Activated CD8-positive, alpha-beta memory T cell treated with anti-CD3 and anti-CD28 coated beads for 24 hours (primary cell): ENCODE measurements at places on chromosomes 1 and 21.

DNA sequence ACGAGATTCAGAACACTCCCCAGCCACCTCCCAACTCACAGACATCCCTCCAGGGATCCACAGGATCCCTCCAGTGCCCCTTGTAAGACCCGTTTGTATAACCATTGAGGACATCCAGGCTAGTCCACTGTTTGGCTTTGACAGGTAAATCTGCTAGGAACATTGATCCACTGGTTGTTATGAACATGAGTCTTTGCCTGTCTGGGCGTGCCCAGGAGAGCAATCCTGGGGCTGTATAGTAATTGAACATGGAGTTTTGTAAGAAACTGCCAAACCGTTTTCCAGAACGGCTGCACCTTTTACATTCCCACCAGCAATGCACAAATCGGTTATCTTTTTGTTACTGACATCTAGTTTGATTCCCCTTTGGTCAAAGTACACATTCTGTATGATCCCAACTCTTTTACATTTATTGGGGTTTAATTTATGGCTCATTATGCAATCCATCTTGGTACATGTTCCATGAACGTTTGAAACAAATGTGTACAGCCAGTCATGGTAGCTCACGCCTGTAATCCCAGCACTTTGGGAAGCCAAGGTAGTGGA is 88.7 kb downstream of the WDR4 start:
- DNase-seq: no peak

DNA sequence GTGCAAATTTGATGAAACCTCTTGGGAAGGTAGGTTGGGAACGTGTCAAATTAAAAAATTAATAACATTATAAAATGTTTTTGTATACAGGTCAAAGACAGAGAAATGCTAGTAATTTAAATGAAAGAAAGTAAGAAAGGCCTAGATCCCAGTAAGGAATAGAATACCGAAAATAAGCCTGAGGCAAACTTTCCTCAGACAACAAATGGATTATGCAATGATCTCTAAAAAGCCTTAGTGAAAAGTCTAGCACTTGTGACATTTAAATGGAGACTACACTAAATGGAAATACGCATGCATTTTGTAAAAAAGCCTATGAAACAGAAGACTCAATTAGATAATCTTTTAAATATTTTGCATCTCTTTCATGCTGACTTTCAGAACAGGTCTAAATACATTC is 138.5 kb upstream of the ZNHIT6 start:
- no peak for DNase-seq

- DNase-seq: no peak
Measured at GRCh38 chr1:89953131-89953626, 41.7 kb upstream of the ZNF326 start.

- DNase-seq: no peak
Measured at GRCh38 chr21:37451446-37451845, 84.9 kb downstream of the DYRK1A start.

GRCh38 chr1:167599957-167600581 is 30.0 kb upstream of the RCSD1 start:
- peak; percentile 70 for DNase-seq

GRCh38 chr1:25702101-25702775 is 85.6 kb downstream of the MAN1C1 start:
- no peak for DNase-seq

- no peak for DNase-seq
Measured at GRCh38 chr1:10802944-10803715, 6.7 kb upstream of the CASZ1 start.

DNA sequence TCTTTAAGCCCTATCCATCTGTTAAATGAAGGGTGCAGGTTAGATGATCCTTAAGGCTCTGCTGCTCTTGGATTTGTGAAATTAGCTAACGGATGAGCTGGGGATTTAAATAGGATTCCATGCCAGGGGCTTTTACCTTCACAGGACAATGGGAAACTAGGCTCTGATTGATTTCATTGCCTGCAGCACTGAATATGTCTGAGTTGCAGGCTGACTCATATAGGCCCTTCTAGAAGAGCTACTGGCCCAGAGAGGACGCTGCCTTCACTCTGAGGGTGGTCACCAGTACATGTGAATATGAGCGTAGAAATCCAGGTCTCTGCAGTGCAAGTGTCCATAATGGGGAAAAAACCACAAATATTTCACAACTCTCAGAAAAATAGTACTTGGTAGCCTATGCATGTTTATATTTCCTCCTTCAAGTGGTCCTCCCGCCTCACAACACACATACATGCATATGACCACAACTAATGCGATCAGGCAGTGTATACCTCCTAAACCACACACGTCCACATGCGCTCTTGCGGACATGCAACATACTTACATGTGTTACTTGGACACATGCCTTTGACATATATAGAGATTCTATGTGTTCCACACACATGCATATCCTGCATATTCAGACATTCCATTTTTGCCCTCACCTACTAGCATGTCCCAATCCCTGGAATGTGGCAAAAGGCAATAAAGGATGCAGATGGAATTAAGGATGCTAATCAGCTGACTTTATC is 233.8 kb upstream of the JUN start:
- DNase-seq: no peak

GRCh38 chr1:178098262-178098661 is 4.4 kb downstream of the RASAL2 start:
- DNase-seq: no peak

GRCh38 chr1:202143011-202143767 is 1.3 kb downstream of the ARL8A start:
- DNase-seq: no peak

DNA sequence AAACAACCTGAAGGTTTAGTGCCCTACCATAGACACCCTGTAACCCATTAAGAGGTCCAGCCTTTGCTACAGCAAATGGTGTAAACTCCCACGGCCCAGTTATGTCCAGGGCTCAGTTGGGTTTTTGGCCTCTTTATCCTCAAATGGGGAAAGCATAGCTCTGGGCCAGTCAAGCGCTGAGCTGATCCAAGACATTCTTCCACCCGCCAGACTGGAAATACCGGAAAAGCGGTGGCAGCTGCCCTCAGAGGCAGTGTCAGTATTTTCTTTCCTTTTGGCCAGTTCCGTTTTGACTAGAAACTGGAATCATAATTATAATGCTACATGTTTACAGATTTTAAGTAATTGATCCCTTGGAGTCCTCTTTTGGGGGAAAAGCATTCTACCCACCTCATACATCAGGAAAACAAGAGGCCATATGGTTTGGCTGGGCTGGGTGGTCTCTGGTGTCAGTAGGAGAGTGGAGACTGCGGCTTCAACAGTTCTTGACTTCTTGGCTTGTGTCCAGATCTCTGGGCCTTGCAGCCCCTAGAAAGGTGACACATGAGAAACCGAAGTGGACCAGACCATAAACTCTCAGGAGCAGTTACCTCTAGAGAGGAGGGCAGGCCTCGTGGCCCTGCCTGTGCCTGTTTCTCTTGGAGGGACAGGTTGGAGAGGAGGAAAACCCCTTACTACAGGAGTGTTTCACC is 30.2 kb upstream of the CLDN14 start:
- DNase-seq: no peak

DNA sequence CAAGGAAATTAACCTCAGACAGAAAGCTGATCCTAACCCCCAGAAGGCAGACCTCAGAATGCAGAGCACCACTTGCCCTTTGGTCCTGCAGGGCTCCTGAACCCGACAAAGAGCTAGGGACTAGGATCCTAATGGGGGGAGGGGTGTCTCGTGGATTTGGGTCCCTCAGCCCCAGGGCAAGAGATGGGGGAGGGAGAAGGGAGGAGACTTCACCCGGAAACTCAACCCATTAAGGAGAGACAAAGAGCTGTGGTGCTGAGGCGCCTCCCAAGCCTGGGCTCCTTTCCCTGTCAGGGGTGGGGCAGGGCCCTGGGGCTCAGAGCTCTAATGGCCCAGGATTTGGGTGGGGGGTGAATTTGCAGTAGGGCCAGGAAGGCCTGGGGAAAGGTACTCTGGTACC is 2.9 kb downstream of the NECTIN4 start:
- no peak for DNase-seq

- DNase-seq: no peak
Measured at GRCh38 chr1:244735404-244735803, 82.5 kb downstream of the DESI2 start.

DNA sequence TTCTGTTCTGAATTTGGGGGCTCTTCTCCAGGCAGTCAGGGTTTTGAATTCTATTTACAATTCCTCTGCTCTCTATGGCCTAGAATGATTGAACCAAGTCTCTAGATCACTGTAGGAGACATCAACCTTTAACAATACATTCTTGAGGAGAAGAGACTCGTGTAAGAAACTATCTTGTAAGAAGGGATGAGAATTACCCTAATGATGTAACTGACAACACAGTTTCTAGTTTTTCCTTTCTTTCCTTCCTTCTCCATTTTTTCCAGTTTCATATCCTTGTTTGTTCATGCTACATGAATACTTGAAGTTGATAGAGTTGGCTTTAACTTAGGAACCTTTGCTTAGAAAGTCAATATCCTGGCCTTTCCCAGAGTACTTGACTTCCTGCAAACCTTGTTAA is 1.3 kb upstream of the ATP1A1 start:
- no peak for DNase-seq

DNA sequence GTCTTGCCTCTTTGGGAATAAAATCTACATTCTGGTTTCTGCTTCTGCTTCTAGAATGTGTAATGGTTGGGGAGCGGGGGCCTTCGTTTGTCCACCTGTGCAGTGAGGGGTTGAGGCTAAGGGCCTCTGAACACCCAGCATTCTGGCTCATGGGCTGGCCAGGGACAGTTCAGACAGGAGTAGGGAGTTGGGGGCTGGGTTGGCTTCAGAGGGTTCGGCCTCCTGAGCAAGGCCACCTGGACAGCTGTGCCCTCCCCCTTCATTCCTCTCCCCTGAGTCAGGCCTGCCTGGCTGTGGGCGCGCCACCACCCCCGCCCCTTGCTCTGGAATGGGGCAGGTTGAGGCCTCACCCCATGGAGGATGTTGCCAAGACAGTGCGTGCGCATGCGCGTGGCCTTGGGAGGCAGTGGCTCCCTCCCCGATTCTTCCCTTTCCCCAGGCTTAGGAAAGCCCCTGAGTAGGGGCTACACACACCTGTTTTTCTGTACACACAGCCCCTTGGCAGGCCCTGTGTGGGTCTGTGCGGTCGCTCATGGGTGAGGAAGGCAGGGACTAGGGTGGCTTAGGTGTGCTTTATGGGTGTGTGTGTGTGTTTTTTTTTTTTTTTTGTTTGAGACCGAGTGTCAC is 57.0 kb downstream of the YARS1 start:
- DNase-seq: no peak

GRCh38 chr1:116254776-116255175 is 118.3 kb upstream of the ATP1A1 start:
- no peak for DNase-seq

GRCh38 chr1:228825840-228826484 is 90.7 kb downstream of the RHOU start:
- no peak for DNase-seq

GRCh38 chr1:218674280-218674773 is 329.2 kb downstream of the TGFB2 start:
- no peak for DNase-seq

- no peak for DNase-seq
Measured at GRCh38 chr1:10782491-10783244, 13.8 kb downstream of the CASZ1 start.

DNA sequence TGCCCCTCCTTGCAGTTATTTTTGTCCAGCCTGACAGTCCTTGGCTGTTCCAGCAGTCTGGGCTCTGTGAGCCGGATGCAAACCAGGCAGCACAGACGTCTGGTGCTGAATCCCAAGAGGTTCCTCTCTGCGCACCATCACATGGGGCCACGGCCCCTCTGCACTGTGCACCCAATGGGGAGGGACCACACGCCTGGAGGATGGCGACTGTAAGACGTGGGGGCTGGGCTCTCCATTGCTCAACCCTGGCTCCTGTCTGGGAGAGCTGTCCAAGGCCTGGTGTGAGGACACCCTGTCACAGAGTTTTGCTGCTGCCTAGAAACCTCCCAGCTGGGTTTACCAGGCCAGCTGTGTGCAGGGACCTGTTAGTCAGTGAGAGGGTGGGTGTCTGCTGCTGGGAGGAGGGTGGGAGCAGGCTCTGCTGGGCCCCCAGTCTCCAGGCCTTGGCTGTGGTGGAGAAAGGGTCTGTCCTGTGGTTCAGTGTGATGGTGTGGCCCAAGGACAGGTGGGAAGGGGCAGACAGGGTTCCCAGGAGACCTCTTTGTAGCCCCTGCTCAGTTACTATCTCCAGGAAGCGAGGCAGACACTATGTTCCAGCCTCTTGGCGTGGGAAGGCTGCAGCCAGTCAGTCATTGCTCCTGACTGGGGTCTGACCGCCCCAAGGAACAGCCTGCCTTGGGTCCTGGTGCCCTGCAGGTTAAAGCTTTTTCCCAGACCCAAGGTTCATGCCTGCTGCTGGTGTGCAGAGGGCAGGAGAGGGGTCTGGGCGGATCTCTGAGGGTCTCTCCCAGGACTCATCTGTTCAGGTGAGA is 13.8 kb downstream of the HEYL start:
- no peak for DNase-seq

- no peak for DNase-seq
Measured at GRCh38 chr1:117341123-117341522, 26.1 kb upstream of the MAN1A2 start.

DNA sequence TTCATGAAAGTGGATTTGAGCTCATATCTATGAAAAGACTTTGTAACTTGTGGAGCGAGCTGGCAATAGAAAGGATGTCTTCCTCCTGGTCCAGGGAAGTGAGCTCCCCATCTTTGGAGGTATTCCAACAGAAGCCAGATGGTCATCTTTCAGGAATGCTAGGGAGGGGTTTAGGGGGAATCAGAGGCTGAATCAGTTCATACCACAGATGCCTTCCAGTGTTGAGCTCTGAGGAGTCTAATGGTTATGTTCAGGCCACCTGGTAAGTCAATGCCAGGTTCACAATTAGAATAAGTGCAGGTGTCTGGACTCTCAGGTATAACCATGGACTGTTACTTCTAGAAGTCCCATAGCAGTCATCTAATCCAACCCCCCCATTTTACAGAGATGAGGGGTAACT is 119.1 kb downstream of the ACTL8 start:
- no peak for DNase-seq

GRCh38 chr1:104341944-104342343 is 592.2 kb downstream of the AMY1C start:
- DNase-seq: no peak

GRCh38 chr1:235783148-235783776 is 83.4 kb downstream of the LYST start:
- no peak for DNase-seq

DNA sequence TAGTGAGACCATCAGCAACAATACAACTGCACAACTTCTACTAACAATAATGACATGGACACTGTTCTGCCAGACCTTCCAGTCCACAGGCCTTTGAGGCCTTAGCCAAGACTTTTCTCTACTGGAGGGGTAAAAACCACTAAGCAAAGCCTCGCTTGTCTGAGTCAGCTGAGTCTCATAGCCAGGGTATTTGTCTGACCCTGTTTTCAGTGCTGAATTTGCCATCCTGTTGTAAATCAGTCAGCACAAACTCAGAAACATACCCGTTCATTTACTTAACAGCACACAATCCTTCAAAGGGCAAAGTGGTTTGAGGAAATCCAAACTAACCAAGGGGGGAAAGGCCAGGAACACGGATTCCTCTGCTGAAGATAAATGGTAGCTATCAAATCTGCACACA is 537.8 kb downstream of the SMYD3 start:
- no peak for DNase-seq
